ENCODE measurements at places on chromosomes 1 and 21. TPM values are rescaled to one million over a fixed set of nuclear protein-coding genes. Genes with fewer than 3 reads are reported as not detected.

SETD4 gene
- 19.1 TPM for total RNA-seq

TFF3 gene
- total RNA-seq: not detected

G0S2 gene
- 4.9 TPM for total RNA-seq

SPRR4 gene
- not detected for total RNA-seq

TCEA3 gene
- 7.0 TPM for total RNA-seq

BTG2 gene
- total RNA-seq: 115 TPM

PCP4 gene
- total RNA-seq: not detected

CXADR gene
- total RNA-seq: 0.29 TPM

DNA sequence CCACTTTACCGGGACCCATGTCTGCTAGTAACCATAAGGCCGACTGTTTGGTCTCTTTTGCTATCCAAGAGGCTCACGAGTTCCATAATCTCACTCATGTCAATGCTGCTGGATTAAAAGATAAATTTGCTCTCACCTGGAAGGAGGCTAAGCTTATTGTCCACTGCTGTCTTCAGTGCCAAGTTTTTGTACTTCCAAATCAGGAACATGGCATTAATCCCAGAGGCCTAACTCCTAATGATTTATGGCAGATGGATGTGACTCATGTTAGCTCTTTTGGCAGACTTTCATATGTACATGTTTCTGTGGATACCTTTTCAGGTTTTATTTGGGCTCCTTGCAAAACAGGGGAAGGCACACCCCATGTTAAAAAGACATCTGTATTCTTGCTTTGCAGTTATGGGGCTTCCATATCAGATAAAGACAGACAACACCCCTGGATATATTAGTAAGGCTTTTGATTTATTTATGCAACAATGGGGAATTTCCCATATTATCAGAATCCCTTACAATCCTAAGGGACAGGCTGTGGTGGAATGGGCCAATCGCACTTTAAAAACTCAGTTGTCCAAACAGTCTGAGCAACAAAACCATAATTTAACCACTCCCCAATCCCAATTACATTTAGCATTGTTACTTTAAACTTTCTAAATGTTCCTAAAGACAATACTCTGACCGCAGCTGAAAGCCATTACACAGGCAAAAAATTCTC is 162.7 kb downstream of the IER5 start:
- no peak for DNase-seq

DNA sequence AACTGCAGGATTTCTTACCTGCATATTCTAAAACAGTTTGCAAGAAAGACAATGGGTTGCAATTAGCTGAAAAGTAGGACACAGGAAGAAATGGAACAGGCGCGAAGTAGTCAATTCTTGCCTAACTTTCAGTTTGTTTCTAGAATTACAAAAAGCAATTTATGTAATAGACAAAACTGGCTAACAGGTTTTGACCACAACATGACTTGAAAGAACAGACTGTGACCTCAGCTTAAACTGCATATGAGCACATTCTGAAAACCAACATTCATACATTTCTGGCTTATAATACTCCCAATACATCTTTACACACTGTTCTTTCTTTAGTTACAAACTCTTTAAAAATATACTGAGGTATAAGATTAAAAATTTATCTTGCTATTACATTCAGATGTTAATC is 405.9 kb upstream of the B3GALT2 start:
- no peak for DNase-seq

GRCh38 chr1:247210376-247211117 is 38.7 kb upstream of the ZNF124 start:
- DNase-seq: peak; percentile 99

GRCh38 chr1:47188791-47189785 is 748 bp downstream of the PDZK1IP1 start:
- no peak for DNase-seq

GRCh38 chr21:15098908-15099307 is 34.1 kb upstream of the NRIP1 start:
- DNase-seq: no peak
